ENCODE measurements at places on chromosomes 12 and 14.

- peak; percentile 56 for DNase-seq
Measured at GRCh38 chr14:34713681-34714319, 593 bp downstream of the CFL2 start.

DNA sequence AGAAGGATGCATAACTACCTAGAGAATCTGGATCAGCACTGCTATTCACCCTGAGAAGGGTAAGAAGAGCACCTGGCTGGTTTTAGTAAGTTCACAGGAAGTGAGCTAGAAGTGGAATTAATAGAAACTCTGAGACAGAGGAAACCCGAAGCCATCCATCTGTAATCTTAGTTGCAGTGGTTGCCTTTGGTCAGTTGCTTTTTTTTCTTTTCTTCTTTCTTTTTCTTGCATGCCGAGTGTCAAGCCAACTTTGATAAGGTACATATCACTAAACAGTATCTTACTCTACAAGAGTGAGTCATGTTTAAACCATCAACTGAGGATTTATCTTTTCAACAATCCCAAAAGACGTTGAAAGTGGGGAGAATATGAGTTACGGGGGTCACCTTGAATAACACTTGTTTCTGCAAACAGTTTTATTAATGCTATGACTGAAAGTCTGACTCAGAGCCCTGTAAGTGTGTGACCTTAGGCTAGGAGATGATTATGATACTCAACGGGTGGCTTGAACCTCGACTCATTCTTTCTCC, 26.7 kb downstream of the C12orf75 start:
- no peak for DNase-seq

- DNase-seq, result no peak
Measured at GRCh38 chr14:64763801-64764621, 59.8 kb downstream of the PLEKHG3 start.

DNA sequence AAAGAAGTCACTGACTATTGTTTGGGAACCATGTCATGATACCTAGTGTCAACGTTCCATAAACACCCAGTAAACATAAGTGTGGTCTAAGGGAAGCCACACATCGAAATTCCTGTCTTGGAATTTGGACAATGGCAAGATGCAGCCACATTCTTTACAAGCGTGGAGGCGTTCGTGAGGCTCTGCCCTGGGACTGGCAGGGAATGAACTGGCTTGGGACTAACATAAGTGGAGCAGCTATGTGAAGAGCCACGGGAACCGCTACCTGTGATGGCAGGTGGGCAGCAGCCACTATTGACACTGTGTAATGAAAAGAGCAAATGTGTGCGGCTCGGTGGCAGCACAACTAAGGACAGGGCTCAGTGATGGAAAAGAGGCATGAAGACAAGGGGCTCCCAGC, 10.0 kb upstream of the NRIP2 start:
- DNase-seq, result no peak

- no peak for DNase-seq
Measured at GRCh38 chr12:11812241-11812585, 162.7 kb downstream of the ETV6 start.
